ENCODE measurements at places on chromosomes 5 and 9. TPM values are rescaled to one million over a fixed set of nuclear protein-coding genes. Genes with fewer than 3 reads are reported as not detected.

Gene MEGF10
- 33.0 TPM for total RNA-seq

Gene EQTN
- total RNA-seq: 1.6 TPM

Gene SLC36A3
- total RNA-seq: not detected

Gene AIF1L
- 16.3 TPM for total RNA-seq

Gene GABRA6
- total RNA-seq: under 0.01 TPM

Gene ZDHHC21
- 53.4 TPM for total RNA-seq

Gene PGGT1B
- 11.0 TPM for total RNA-seq

Gene SLC2A6
- 12.6 TPM for total RNA-seq

Gene SLC24A2
- total RNA-seq: 3.7 TPM

Gene FOCAD
- total RNA-seq: 237 TPM

Gene LRRTM2
- total RNA-seq: 99.5 TPM

Gene UAP1L1
- total RNA-seq: 0.41 TPM

Gene AK8
- total RNA-seq: 1.2 TPM

DNA sequence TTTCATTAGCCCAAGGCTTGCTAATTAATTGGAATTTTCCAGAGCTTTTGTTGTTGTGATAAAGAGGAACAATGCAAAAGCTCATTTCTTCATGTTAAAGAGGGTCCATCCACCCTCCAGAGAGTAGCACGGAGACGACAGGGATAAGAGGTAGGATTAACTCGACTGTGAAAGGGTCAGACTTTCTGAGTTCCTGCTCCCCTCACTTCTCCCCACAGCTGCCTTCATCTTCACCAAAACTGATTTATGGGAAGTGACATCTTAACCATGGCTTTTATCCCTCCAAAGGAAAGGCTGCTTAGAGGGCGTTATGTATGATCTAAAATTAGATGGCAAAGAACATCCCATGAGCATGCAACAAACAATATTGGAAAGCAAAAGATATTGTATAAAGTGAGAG lies 135.5 kb downstream of the GLIS3 start:
- DNase-seq: no peak

DNA sequence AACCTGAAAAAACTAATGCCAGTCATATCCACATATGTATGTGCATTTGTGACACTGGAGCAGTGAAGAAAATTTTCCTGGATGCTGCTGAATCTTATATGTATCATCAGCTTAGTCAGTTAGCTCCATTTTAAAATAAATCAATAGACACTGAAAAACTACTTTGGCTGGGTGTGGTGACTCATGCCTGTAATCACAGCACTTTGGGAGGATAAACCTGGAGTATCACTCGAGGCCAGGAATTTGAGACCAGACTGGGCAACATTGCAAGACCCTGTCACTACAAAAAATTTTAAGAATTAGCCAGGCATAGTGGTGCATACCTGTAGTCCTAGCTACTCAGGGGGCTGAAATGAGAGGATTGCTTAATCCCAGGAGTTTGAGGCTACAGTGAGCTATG lies 511.0 kb upstream of the TLE4 start:
- no peak for DNase-seq

DNA sequence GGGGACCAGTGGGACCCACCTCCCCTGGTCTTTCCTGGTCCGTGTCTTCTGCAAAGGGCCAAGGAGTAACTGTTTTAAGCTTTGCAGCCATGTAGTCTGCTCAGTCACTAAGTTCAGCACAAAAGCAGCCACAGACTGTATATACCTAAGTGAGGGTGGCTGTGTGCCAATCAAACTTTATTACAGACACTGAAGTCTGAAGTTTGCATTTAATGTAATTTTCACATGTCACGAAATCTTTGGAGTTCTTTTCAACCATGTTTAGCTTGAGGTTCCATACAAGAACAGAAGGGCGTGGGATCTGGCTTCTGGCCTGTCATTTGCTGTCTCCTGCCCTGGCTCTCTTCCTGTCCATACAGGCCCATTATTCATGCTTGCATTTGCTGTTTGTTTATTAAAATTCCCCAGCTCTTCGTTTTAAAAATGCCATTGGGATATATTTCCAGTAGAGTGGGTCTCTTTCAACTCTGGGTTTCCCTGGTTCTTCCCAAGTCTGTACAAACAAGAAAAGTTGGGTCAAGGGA lies 64.2 kb upstream of the ECM2 start:
- no peak for DNase-seq

- no peak for DNase-seq
Measured at GRCh38 chr9:74662674-74663073, 165.5 kb downstream of the RORB start.

DNA sequence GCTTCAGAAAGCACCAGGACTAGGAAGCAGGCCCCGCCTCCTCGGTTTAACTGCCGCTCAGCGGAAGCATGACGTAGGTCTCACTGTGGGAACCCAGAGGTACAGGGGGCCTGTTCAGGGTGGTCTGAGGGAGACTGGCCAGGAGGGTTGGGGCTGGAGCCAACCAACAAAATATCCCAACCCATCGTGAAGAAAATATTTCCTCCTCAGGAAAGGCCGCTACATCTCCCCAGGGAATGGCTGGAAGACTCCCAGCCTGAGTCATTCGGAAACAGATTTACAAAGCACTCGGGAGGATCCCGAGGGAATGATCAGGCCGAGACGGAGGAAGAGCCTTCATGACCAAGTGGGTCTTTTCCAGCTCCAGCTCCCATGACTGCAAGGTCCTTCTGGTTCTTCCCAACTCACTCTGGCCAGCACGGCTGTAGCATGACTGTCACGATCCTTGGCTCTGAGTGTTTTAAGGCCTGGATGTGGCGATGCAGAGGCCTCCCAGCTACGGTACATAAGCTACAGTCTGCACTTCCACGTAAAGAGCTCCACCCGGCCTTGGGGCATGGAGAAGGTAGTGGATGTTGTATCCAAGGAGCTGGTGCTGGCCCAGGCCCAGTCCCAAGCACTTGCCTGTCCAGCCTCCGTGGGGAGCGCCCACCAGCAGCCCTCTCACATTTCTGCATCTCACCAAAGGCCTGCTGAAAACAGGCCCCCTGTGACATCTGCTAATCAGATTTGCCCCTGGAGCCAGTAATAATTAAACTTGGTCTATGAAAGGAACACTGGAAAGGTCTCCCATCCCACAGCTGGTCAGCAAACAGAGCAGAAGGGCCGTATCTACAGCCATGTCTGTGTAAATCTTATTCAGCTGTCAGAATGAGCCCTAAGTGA lies 100.6 kb downstream of the LHFPL2 start:
- DNase-seq: no peak

GRCh38 chr5:176573564-176574296 lies 24.6 kb downstream of the CDHR2 start:
- DNase-seq: peak; percentile 83

DNA sequence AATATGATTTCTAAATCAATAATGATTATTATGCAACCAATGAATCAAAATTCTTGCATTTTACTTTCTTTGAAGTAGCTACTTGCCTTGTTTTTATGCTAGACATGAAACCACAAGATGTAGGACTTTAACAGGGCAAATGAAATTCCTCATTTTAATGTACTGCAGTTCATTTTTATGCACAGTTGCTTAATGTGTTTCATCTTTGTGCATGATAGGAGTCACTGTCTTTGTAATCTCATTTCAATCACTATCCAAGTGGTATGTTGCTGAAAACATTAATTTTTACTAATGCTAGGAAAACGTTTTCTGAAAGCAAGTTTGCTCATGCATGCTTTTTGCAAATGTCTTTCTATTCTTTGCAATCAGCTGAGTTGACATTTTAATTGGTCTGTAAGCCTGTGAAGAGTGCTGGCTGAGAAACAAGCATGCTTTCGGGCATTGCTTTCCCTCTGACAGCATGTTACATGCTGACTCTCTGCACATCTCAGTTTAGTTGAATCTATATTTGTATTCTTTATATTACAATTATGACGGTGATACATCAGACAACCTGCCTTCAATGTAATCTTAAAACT lies 535.0 kb upstream of the CDH18 start:
- DNase-seq: no peak

GRCh38 chr9:95157481-95158151 lies 159.9 kb downstream of the FANCC start:
- no peak for DNase-seq

DNA sequence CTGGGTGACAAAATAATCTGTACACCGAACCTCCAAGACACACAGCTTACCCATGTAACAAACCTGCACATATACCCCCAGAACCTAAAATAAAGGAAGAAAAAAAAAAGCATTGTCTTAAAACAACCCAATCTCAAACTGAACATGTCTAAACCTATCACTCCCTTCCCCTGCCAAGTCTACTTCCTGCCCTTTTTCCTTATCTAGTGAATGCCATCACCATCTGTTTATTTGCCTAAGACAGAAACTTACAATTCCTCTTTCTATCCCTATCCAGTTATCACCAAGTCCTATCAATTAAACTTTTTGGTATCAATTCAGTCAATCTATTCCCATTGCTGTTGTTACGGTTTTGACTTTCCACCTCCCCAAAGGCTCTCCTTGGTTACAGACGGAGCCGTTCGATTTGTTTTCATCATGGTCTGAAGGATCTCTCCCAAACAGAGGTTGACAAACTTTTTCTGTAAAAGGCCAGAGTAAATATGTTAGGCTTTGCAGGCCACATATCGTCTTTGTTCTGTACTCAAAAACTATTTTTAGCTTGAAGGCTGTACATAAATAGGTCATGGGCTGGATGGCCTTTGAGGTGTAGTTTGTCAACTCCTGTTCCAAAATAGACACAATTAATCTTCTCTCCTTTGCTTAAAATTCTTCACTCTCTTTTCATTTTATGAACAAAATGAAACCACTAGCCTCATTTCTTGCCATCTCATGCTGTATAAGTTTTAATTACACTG lies 12.1 kb downstream of the NOL8 start:
- no peak for DNase-seq

- DNase-seq: no peak
Measured at GRCh38 chr5:169421677-169422076, 120.7 kb upstream of the SLIT3 start.

GRCh38 chr5:19546521-19546920 lies 441.5 kb downstream of the CDH18 start:
- no peak for DNase-seq

- no peak for DNase-seq
Measured at GRCh38 chr9:99253772-99254431, 31.8 kb downstream of the SEC61B start.

DNA sequence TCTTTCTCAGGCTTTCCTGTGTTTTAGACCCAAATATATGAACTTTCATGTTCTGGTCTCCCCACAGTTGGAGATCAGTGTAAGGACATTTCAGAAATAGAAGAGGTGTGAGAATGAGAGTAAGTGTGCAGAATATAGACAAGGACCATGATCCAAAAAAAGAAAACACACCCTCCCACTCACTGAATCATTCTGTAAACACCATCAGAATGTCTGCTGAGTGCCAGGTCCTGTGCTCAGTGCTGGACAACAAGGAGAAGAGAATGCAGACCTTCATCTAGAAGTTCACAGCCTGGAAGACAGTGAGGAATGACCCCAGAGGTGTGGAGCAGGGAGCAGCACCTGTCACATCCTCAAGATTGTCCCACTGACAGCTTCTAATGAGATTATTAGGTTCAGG lies 19.1 kb upstream of the SH3RF2 start:
- no peak for DNase-seq

DNA sequence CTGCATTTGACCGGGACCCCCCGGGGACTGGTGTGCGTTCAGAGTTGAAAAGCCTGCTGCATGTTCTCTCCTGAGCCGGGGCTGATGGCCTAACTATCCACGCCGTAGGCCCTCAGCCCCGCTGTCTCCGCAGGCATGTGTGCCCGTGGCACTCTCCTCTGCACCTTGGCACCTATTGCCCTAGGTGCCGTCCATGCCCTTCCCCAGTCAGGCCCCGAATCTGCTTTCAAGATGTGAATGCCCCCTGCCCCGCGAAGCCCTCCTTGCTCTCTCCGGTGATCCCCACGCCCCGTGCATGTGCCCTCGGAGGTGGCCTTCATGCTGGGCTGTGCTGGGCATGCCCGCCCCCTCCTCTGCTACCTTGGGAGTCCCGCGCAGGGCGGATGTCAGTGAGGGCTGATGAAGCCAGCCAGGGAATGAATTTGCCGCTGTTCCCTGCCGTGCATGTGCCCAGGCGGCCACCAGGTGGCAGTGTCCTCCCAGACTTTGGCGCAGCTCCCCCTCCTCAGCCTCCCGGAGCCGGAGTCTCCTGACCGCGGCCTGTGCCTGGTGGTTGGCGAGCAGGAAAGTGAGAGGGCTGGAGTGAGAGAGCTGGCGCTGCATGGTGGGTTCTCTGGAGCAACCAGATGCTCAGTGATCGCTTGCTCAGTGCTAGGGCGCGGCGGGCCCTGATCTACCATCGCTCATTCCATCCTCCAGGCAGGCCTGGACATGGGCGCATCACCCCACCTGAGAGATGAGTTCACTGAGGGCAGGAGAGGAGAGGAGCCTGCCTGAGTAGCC lies 112.9 kb upstream of the LMX1B start:
- peak; percentile 91 for DNase-seq

DNA sequence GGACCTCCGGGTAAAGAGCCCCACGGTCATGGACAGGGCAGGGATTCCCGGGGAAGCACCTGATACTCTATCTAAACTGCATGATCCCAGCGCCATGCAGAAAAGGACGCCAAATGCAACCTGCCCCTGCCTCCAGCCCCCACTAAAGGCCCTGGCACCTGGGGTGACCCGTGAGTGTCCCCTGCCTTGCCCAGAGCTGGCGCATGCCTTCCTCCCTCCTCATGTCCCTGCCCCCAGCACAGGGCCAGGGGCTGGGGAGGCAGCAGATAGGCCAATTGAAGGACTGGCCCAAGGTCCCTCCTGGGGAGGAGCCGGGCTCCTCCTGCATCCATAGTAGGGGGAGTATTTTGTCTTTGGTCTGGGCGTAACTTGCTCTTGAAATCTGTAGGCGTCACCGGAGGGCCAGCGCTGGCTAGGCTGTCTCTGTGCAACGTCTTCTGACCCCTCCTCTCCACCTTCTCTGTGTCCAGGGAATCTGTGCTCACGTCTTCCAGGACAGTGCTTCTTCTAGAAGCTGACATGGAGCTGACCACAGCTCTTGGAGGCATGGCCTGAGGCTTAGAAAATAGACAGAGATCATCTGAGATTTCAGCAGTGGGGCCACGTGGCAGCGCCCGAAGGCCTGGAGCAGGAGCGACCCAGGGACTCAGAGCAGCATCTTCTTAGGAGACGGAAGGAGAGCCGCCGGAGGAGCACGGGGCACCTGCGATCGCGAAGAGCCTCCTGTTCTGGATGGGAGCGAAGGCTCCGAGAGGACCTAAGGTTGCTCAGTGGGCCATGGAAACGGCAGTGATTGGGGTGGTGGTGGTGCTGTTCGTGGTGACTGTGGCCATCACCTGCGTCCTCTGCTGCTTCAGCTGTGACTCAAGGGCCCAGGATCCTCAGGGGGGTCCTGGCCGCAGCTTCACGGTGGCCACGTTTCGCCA lies 660 bp downstream of the SPAAR start:
- no peak for DNase-seq

GRCh38 chr9:71121275-71122021 lies at the start of gene TRPM3:
TSS of gene TRPM3 (minus strand) at chr9:71121621. CDS start at chr9:71121354, 267 bp downstream.
- DNase-seq: no peak
